GM23338 (cell line): ENCODE measurements at places on chromosomes 1 and 21. TPM values are rescaled to one million over a fixed set of nuclear protein-coding genes. Genes with fewer than 3 reads are reported as not detected.

GRCh38 chr1:226457307-226457712, 49.4 kb upstream of the PARP1 start:
- H3K27ac ChIP-seq = no peak overlapping the region
- peak; percentile 93 for DNase-seq
- H3K4me3 ChIP-seq = no peak overlapping the region
- no peaks in the 10 kb centered on the region for H3K27me3 ChIP-seq

DNA sequence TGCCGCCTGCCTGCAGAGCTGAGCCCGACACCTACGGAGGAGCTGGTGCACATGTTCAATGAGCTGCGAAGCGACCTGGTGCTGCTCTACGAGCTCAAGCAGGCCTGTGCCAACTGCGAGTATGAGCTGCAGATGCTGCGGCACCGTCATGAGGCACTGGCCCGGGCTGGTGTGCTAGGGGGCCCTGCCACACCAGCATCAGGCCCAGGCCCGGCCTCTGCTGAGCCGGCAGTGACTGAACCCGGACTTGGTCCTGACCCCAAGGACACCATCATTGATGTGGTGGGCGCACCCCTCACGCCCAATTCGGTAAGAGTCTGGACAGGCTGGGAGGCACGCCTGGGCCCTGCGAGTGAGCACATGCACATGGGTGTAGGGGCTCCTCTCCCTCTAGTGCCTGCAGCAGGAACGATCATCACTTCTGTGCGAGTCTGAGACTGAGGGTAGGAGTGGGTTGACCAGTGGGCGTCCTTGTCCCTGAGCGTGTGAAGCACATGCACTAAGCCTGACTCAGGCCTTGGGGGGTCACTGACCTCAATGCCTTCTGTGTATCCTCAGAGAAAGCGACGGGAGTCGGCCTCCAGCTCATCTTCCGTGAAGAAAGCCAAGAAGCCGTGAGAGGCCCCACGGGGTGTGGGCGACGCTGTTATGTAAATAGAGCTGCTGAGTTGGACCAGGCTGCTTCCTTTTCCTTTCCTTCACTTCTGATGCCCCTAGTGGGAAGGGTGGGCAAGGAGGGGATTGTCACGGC, 6.9 kb downstream of the DMAP1 start:
- DNase-seq = no peak
- H3K27ac ChIP-seq = no peak overlapping the region
- H3K4me3 ChIP-seq = no peak overlapping the region
- H3K36me3 ChIP-seq = peaks cover 10% of the 10 kb centered on the region; the same call in 1 of the 2 replicates
- no peaks in the 10 kb centered on the region for H3K4me1 ChIP-seq

DNA sequence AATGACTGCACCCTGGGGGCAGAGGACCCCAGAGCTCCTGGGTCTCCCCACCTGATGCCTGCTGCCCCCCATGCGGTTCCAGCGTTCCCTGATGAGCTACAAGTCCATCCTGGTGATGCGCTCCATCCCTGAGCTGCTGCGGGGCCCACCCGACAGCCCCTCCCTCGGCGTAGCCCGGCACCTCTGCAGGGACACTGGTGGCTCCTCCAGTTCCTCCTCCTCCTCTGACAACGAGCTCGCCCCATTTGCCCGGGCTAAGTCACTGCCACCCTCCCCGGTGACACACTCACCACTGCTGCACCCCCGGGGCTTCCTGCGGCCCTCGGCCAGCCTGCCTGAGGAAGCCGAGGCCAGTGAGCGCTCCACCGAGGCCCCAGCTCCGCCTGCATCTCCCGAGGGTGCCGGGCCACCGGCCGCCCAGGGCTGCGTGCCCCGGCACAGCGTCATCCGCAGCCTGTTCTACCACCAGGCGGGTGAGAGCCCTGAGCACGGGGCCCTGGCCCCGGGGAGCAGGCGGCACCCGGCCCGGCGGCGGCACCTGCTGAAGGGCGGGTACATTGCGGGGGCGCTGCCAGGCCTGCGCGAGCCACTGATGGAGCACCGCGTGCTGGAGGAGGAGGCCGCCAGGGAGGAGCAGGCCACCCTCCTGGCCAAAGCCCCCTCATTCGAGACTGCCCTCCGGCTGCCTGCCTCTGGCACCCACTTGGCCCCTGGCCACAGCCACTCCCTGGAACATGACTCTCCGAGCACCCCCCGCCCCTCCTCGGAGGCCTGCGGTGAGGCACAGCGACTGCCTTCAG, 35.5 kb downstream of the TRIM11 start:
- no peak for DNase-seq
- H3K4me1 ChIP-seq = no peaks in the 10 kb centered on the region
- no peak overlapping the region for H3K27ac ChIP-seq
- no peaks in the 10 kb centered on the region for H3K27me3 ChIP-seq

DNA sequence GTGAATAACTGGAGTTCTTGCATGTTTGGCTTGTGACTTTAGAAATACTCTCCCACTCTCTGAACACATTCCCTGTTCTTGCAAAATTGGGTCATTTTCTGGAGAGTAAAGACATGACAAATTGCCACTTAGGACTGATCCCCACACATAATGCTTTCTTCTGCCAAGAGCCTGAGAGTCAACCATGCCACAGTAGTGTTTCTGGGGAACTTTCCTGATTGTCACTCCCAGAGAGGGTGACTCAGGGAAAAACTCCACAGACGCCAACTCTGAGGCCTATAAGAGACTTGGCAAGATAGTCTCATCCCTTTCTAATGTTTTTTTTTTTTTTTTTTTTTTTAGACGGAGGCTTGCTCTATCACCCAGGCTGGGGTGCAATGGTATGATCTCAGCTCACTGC, 157.8 kb downstream of the ATG4C start:
- H3K4me3 ChIP-seq = no peak overlapping the region
- H3K4me1 ChIP-seq = no peaks in the 10 kb centered on the region
- H3K36me3 ChIP-seq = no peaks in the 10 kb centered on the region
- H3K27me3 ChIP-seq = no peaks in the 10 kb centered on the region
- no peak overlapping the region for H3K27ac ChIP-seq

DNA sequence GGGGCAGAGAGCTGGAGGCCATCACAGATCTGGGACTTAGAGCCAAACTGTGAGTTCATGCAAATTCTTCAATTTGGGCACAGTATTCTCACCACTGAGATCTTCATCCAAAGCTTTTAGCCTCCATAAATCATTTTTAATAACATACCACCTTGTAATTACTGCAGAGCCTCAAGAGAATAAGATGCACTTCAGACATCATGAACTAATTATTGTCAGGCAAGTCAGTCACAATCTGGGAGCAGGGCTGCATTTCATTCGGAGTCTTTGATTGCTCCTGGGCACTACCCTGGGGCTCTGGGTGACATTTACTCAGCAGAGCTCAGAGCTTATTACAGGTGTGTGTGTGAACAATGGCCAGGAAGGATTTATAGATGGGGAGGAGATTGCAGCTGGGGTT, 623.7 kb downstream of the PTPRU start:
- no peaks in the 10 kb centered on the region for H3K27me3 ChIP-seq
- H3K27ac ChIP-seq = no peak overlapping the region
- no peak for DNase-seq
- H3K36me3 ChIP-seq = no peaks in the 10 kb centered on the region

- DNase-seq = no peak
- no peak overlapping the region for H3K27ac ChIP-seq
- H3K4me1 ChIP-seq = 0 out of 2 replicates have a peak, but pooled peaks cover 8% of the 10 kb centered on the region
- no peaks in the 10 kb centered on the region for H3K27me3 ChIP-seq
These were observed 13.5 kb downstream of the KCNK1 start for GRCh38 chr1:233627376-233627775.

GRCh38 chr1:245382981-245383380, 228.2 kb downstream of the KIF26B start:
- H3K4me3 ChIP-seq = no peak overlapping the region
- H3K36me3 ChIP-seq = no peaks in the 10 kb centered on the region

DNA sequence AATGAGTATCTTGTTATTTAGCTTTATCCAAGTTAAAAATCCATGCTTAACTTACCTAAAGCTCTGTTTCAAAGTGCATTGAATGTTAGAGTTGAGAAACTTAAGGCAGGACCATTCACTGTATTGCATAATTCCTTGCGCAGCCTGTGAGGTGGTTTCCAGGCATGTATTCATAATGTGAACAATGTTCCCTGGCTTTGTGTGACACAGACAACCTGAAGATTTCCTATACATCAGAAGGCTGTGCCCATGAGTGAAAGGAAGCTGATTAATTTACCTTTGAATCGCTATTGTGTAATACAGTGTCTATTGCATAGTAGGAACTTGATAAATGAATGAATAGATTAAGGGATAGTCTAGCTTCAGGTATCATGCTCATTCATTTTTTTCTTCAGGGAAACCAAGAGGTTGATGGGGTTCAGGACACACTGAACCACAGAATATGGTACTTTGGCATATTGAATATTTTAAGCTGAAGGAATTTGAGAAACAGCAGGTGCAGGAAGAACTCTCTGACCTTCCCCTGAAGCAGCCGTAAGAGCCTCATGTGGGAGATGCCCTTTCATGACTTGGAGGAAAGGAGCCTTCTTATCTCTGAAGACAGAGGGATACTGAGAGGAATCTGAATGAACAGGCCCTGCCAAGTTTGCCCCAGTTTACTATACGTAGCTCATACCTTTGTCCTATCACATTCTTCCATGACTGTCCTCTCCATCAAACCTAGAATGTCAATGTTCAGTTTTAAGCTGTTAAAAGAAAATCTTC, 88.6 kb upstream of the GNG12 start:
- H3K4me1 ChIP-seq = no peaks in the 10 kb centered on the region
- H3K27me3 ChIP-seq = no peaks in the 10 kb centered on the region
- no peak overlapping the region for H3K27ac ChIP-seq
- no peaks in the 10 kb centered on the region for H3K36me3 ChIP-seq
- H3K4me3 ChIP-seq = no peak overlapping the region

- H3K4me3 ChIP-seq = peak within 1 kb of the TSS; percentile 71
- H3K27me3 ChIP-seq = no peaks in the 10 kb centered on the region
- H3K36me3 ChIP-seq = no peaks in the 10 kb centered on the region
- H3K4me1 ChIP-seq = peaks cover 40% of the 10 kb centered on the region
- H3K27ac ChIP-seq = 0 out of 2 replicates have a peak within 1 kb of the TSS, but pooled peaks have one; percentile 47
These were observed at the start of gene IKBKE for GRCh38 chr1:206469933-206470691. IKBKE (plus strand) TSS chr1:206470476; CDS start chr1:206473228, 2,752 bp downstream.

GRCh38 chr1:23083714-23084480, 64.6 kb downstream of the KDM1A start:
- no peak overlapping the region for H3K4me3 ChIP-seq
- H3K27ac ChIP-seq = no peak overlapping the region; the same call in 1 of the 2 replicates
- 0 out of 2 replicates have a peak, but pooled peaks cover 4% of the 10 kb centered on the region for H3K4me1 ChIP-seq
- no peaks in the 10 kb centered on the region for H3K27me3 ChIP-seq
- peaks cover 43% of the 10 kb centered on the region for H3K36me3 ChIP-seq
- no peak for DNase-seq

DNA sequence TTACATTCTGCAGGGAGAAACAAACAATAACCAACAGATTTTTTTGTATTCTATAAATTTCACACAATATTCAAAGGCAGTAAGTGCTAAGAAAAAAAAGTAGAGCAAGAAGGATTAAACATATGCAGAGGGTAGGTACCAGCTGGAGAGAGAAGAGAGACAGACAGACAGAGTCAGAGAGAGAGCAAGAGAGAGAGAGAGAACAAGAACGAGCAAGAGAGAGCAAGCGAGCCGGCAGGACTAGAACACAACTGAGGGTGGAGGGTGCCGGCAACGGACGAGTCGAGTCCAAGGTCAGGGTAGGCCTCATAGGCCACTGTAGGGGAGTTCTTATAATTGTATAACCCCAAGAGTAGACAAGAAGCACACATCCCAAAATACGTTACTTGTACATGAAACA, 97.1 kb downstream of the RERE start:
- H3K4me1 ChIP-seq = peaks cover 25% of the 10 kb centered on the region
- H3K4me3 ChIP-seq = no peak overlapping the region
- no peak overlapping the region for H3K27ac ChIP-seq

GRCh38 chr1:159752135-159752580, 28.6 kb upstream of the DUSP23 start:
- H3K36me3 ChIP-seq = no peaks in the 10 kb centered on the region
- H3K4me1 ChIP-seq = no peaks in the 10 kb centered on the region
- H3K27ac ChIP-seq = no peak overlapping the region
- no peak overlapping the region for H3K4me3 ChIP-seq
- H3K27me3 ChIP-seq = no peaks in the 10 kb centered on the region

- no peaks in the 10 kb centered on the region for H3K27me3 ChIP-seq
- no peak overlapping the region for H3K27ac ChIP-seq
- H3K4me1 ChIP-seq = no peaks in the 10 kb centered on the region
- no peak overlapping the region for H3K4me3 ChIP-seq
These were observed 39.6 kb upstream of the GPR153 start for GRCh38 chr1:6300342-6301048.

- no peaks in the 10 kb centered on the region for H3K36me3 ChIP-seq
- no peak overlapping the region for H3K4me3 ChIP-seq
- no peak for DNase-seq
- no peak overlapping the region for H3K27ac ChIP-seq
- no peaks in the 10 kb centered on the region for H3K4me1 ChIP-seq
These were observed 408.0 kb downstream of the LRRIQ3 start for GRCh38 chr1:73789965-73790364.

DNA sequence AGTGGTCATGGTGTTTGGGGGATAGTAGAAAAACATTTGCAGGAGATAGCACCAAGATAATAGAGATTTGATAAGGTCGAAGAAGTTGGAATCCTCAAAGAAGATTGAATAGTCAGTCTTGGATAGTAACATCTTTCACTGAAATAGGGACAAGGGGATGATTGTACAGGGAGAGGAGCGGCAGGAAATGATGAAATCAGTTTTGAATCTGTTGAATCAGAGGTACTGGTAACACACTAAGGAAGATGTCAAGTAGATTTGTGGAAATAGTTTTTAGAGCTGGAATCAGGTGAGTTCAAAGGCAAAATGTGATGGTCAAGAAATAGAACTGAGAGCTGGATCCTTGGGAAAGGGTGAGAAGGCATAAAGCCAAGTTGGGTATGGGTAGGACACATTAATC, 26.5 kb downstream of the CAP1 start:
- H3K4me3 ChIP-seq = no peak overlapping the region
- DNase-seq = no peak
- H3K27ac ChIP-seq = no peak overlapping the region; the same call in 1 of the 2 replicates
- H3K27me3 ChIP-seq = no peaks in the 10 kb centered on the region

DNA sequence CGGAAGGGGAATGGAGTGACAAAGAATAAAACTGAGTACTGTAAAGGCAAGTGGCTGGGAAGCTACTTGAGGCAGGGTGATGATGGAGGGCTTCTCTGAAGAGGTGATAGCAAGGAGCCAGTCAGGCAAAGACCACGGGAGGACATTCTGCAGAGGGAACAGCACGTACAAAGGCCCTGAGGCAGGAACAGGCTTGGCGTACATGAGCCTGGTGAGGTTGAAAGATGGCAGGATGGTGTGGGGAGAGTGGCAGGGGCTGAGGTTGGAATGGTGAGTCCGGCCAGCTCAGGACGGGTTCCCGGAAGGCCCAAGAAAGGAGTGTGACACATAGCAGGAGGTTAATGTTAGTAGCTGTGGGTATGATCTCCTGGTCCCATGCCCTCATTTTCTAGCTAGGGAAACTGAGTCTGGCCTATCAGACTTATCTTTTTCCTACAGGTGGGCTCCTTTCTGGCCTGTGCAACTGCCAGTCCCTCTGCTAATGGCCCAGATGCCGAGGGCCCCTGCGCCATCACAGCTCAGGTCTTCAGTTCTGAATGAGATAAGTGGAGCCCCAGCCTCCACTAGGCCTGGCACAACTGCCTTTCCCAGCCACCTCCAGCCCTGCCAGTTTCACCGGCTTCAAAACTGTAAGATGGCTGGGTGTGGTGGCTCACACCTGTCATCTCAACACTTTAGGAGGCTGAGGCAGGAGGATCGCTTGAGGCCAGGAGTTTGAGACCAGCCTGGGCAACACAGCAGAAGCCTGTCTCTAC, 87.0 kb downstream of the VWA5B1 start:
- peaks cover 9% of the 10 kb centered on the region for H3K27me3 ChIP-seq
- no peaks in the 10 kb centered on the region; the same call in 1 of the 2 replicates for H3K4me1 ChIP-seq
- DNase-seq = no peak
- no peak overlapping the region for H3K4me3 ChIP-seq

Gene TBX19
- 0.76 and 0.85 TPM in 2 replicates for polyA plus RNA-seq

Gene SLC2A1
- polyA plus RNA-seq = 63.9 and 66.1 TPM in 2 replicates

Gene BATF3
- 7.8 and 8.6 TPM in 2 replicates for polyA plus RNA-seq

Gene GBP6
- not detected in 2 replicates for polyA plus RNA-seq

Gene DONSON
- 27.2 and 32.9 TPM in 2 replicates for polyA plus RNA-seq
